Cardiac septum (tissue), 1 donor: ENCODE measurements at places on chromosomes 11 and 22. TPM values are rescaled to one million over a fixed set of nuclear protein-coding genes. Genes with fewer than 3 reads are reported as not detected.

Gene POLR2F
- 50.5 TPM for total RNA-seq

Gene PIH1D2
- total RNA-seq = 2.0 TPM

Gene PKNOX2
- 7.1 TPM for total RNA-seq

Gene NTM
- total RNA-seq = 3.4 TPM

Gene ZNF214
- 0.67 TPM for total RNA-seq

Gene SLC29A2
- 8.8 TPM for total RNA-seq

Gene TSPAN18
- total RNA-seq = 153 TPM

Gene MS4A7
- total RNA-seq = 8.2 TPM

Gene PKP3
- 0.83 TPM for total RNA-seq

Gene FAM227A
- total RNA-seq = 0.46 TPM

Gene GNG3
- 0.27 TPM for total RNA-seq

Gene SEC14L3
- total RNA-seq = not detected

Gene NAA40
- total RNA-seq = 19.2 TPM

Gene A4GALT
- total RNA-seq = 97.7 TPM

Gene VPREB1
- total RNA-seq = not detected

Gene TNNT3
- 41.5 TPM for total RNA-seq

Gene ANO5
- 58.4 TPM for total RNA-seq

Gene RAB38
- total RNA-seq = 0.22 TPM

Gene WNT11
- 9.2 TPM for total RNA-seq

Gene TCN1
- not detected for total RNA-seq

Gene DNAJB7
- not detected for total RNA-seq

Gene KIAA0930
- 21.6 TPM for total RNA-seq

Gene VWA5A
- total RNA-seq = 4.3 TPM

Gene PIWIL4
- total RNA-seq = 1.8 TPM
